ENCODE measurements at places on chromosomes 3 and 15. TPM values are rescaled to one million over a fixed set of nuclear protein-coding genes. Genes with fewer than 3 reads are reported as not detected.

DNA sequence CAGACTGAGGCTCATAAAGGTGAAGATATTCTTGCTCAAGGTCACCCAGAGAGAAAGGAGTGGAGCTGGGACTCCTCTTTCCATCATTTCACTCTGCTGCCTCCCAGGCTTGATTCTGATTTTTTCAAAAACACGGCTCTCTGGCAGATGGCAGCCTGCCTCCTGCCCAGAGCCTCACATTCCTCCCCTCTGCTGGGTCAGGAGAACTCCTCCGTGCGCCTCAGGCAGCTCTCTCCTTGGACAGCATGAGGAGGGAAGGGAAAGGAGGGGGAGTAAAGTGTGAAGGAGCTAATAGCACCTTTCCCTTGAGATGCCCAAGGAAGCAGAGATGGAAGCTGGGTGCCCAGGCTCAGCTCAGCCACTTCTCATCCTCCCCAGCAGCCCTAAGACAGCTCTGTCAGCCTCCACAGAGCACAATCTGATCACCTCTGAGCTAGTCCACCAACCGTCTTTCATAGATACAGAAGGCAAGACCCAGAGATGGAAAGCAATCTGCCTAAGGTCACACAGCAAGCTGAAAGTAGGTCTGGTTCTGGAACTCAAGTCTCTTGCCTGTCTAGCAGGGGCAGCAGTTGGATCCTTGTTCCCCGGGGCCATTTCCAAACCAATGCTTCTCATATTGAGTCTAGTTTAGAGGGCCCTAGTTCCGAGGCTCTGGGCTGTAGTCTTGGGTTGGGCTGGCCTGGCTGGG is 3.5 kb downstream of the RLBP1 start:
- no peaks in the 10 kb centered on the region for H3K36me3 ChIP-seq
- H3K27me3 ChIP-seq = no peaks in the 10 kb centered on the region
- H3K27ac ChIP-seq = no peak overlapping the region
- H3K4me1 ChIP-seq = no peaks in the 10 kb centered on the region
- H3K4me3 ChIP-seq = no peak overlapping the region

GRCh38 chr15:67103869-67104268 is 38.5 kb downstream of the SMAD3 start:
- H3K27me3 ChIP-seq = no peaks in the 10 kb centered on the region
- no peak for DNase-seq
- H3K4me1 ChIP-seq = peaks cover 99% of the 10 kb centered on the region
- no peak overlapping the region for H3K4me3 ChIP-seq
- peaks cover 29% of the 10 kb centered on the region for H3K36me3 ChIP-seq

DNA sequence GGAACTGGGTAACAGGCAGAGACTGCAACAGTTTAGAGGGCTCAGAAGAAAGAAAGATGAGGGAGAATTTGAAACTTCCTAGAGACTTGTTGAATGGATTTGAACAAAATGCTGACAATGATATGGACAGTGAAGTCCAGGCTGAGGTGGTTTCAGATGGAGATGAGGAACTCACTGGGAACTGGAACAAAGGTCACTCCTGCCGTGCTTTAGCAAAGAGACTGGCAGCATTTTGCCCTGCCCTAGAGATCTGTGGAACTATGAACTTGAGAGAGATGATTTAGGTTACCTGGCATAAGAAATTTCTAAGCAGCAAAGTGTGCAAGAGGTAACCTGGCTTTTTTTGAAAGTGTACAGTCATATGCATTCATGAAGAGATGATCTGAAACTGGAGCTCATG is 11.7 kb downstream of the EIF5A2 start:
- H3K4me1 ChIP-seq = no peaks in the 10 kb centered on the region
- no peaks in the 10 kb centered on the region for H3K36me3 ChIP-seq
- no peak overlapping the region for H3K27ac ChIP-seq
- no peaks in the 10 kb centered on the region for H3K27me3 ChIP-seq
- H3K4me3 ChIP-seq = no peak overlapping the region

GRCh38 chr15:34111488-34111887 is 9.6 kb downstream of the PGBD4 start:
- no peaks in the 10 kb centered on the region for H3K4me1 ChIP-seq
- H3K27ac ChIP-seq = no peak overlapping the region
- H3K36me3 ChIP-seq = no peaks in the 10 kb centered on the region
- H3K27me3 ChIP-seq = no peaks in the 10 kb centered on the region
- H3K4me3 ChIP-seq = no peak overlapping the region

- H3K27ac ChIP-seq = no peak overlapping the region
- H3K4me1 ChIP-seq = no peaks in the 10 kb centered on the region
- DNase-seq = no peak
Measured at GRCh38 chr15:51879555-51879954, 50.1 kb downstream of the TMOD3 start.

DNA sequence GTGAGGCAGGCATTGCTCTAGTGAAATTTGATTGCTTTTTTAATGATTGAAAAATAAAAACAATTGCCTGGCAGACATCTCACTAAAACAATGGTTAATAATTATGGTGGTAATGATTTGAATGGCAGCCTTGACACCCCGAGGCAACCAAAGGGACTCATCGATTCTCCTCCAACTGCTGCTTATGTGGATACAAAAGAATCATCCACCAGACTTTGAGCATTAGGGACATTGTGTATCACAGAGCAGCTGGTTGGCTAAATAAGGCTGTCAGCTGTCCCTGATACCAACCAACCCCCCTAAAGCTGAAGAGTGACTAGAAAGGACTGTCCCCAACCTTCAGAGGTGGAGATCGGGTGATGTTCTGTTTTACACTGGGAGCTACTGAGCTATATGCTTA is 1.7 kb upstream of the CD47 start:
- no peak for DNase-seq
- H3K27ac ChIP-seq = no peak overlapping the region
- peaks cover 24% of the 10 kb centered on the region for H3K4me1 ChIP-seq
- no peaks in the 10 kb centered on the region for H3K27me3 ChIP-seq

DNA sequence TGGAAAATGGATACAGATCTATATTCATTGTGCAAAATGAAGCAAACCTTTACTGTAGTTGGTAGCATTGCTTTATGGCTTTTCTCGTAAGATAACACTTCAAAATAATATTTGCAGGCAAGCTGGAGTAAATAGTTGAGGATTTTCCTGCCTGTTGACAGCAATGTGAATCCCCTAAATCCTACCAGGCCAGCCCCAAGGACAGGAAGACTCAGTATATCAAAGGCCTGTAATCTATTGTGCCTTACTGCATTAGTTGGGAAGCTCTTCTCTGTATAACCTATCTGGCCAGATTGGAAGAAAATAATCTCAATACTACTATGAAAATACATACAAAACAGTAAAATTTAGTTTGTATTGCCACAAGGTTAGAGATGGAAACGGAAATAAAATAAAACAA is 4.6 kb upstream of the GMNC start:
- H3K4me3 ChIP-seq = no peak overlapping the region
- peaks cover 4% of the 10 kb centered on the region for H3K4me1 ChIP-seq
- no peaks in the 10 kb centered on the region for H3K36me3 ChIP-seq
- H3K27me3 ChIP-seq = peaks cover 12% of the 10 kb centered on the region
- H3K27ac ChIP-seq = no peak overlapping the region

GRCh38 chr3:126472277-126473006 is 3.2 kb downstream of the ZXDC start:
- H3K4me1 ChIP-seq = peaks cover 35% of the 10 kb centered on the region
- no peaks in the 10 kb centered on the region for H3K27me3 ChIP-seq
- H3K27ac ChIP-seq = no peak overlapping the region
- H3K36me3 ChIP-seq = peaks cover 58% of the 10 kb centered on the region

DNA sequence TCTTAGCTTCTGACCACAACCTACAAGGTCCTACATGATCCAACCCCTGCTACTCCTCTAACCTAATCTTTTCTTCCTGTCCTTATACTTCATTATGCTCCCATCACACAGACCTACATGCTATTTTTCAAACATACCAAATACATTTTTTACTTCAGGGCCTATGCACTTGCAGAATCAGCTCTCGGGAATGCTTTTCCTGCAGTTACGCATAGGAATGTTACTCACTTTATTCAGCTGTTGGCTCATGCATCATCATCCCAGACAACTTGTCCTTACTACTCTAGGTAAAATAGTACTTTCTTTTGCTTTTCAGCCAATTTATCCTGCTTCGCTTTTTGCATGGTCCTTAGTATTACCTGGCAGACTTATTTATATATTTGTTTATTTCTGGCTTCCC is 105.6 kb downstream of the OXSM start:
- H3K4me1 ChIP-seq = no peaks in the 10 kb centered on the region
- H3K27me3 ChIP-seq = no peaks in the 10 kb centered on the region
- no peak overlapping the region for H3K4me3 ChIP-seq
- H3K27ac ChIP-seq = no peak overlapping the region
- DNase-seq = no peak

DNA sequence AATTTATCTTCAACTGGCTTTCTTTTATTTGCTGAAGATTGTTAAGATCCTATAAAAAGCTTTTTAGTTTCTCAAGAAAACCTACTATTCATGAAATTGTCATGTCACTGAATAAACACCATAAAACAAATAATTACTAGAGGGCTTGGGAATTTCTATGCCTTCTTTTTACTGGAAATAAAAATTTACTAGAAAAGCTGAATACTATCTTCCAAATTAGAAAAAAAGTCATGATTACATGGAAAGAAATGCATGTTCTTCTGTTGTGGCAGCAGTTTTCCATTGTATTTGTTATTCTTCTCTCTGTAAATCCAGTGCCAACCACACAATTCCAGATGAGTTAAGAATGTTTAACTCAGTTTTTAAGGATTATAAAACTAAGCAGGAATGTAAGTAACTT is 153.8 kb downstream of the RAP2B start:
- no peaks in the 10 kb centered on the region for H3K36me3 ChIP-seq
- H3K27ac ChIP-seq = no peak overlapping the region
- H3K27me3 ChIP-seq = no peaks in the 10 kb centered on the region
- no peak overlapping the region for H3K4me3 ChIP-seq
- no peak for DNase-seq
- H3K4me1 ChIP-seq = no peaks in the 10 kb centered on the region

PPP4R2 gene
- total RNA-seq = 57.5 TPM

SUSD5 gene
- total RNA-seq = 0.30 TPM

ADGRG7 gene
- total RNA-seq = not detected

ZDHHC23 gene
- 72.6 TPM for total RNA-seq

SLC7A14 gene
- total RNA-seq = not detected
